Globus pallidus (tissue), 1 donor: ENCODE measurements at places on chromosomes 4 and X.

DNA sequence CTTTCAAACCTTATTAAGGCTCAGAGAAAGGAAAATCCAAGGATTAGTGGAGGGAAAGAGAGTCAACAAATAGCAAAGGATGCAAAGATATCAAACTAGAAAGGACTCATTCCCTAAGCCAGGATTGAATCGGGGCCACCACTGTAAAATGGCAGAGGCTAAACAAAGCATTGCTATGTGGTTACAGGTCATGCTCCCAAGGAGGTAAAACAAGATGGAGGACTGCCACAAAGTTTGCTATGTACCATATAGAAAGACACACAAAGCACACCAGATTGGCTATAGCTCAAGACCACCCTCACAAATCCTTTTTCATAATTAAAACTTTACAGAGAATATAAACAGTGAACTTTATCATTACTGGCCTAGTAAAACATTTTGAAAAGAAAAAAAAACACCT is 25.9 kb upstream of the PASD1 start:
- no peak for DNase-seq

DNA sequence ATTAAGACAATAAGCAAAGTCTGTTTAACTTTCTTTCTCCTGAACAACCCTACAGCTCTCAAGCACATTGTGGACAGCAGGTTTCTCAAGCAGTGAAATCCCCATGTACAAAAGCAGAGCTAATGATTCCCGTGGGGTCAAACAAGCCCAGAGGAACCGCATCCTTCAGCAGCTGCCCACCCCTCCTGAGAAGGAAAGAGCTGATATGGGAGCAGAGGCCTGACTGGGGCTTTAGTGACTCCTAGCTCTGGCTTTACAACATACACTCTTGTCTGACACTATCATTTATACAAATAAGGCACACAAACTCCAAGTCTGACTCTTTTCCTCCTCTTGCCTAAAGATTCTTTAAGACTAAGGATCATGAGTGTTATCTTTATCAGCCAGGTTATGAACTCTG is 32.8 kb downstream of the HDAC8 start:
- no peak for DNase-seq

- DNase-seq = peak; percentile 56
Measured at GRCh38 chr4:159070742-159071141, 32.1 kb upstream of the RAPGEF2 start.

DNA sequence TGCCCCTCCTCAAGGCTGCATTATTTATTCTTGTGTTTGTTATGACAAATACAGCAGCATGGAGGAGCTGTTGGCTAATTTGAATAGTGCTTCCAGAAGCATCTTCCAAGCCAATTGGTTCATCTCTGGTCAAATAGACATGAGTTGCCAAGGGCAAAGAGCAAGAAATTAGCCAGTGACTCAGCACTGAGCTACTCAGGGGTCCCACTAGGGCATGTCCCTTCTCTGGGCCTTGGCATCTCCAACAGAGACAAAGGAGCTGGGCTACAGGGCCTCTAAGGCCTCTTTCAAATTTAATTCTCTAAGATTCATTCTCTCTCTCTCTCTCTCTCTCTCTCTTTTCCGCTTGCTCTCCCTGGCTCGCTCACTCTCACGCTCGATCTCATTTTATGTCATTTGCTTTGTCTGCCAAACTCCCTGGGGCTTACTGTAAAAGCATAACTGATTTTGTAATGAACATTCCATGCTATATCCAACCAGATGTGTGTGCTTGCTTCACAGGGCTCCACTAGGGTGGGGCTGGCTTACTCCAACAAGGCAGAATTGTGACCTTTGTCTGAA is 86.7 kb upstream of the MAGEA4 start:
- DNase-seq = no peak

DNA sequence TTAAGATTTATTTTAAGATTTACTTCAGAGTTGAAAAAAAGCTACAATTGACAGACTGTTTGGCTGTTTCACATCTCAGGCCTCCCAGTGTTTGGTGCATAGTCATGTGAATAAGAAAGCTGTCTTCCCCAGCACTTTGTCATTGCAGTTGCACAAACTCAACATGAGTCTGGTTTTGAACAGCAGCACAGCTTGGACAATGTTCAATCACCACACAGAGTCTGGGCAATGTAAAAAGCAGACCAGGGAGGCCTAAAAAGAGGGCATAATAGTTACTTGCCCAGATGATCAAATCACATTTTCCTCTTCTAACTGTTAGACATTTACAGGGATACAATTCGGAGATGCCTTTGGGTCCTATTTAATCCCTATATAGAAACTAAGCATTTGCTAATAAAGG is 1055.0 kb downstream of the RPA4 start:
- no peak for DNase-seq
